LoVo (cell line): ENCODE measurements at places on chromosomes 12 and 14.

GRCh38 chr12:127711108-127711507, 555.9 kb upstream of the TMEM132C start:
- DNase-seq = no peak

GRCh38 chr12:14326699-14327098, 38.8 kb upstream of the ATF7IP start:
- DNase-seq = no peak

GRCh38 chr12:26878661-26879119, 45.7 kb upstream of the ITPR2 start:
- no peak for DNase-seq

DNA sequence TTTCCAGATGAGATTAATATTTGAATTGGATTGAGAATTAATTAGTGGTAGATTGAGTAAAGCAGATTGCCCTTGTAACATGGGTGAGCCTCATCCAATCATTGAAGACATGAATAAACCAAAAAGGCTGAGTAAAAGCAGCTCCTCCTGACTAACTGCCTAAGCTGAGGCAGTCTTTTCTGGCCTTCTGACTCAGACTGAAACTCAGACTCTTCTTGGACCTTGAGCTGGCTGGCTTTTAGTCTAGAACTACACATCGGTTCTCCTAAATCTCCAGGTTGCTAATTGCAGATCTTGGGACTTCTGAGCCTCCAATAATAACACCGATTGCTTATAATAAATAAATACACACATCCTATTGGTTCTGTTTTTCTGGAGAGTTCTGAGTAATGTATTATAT, 24.0 kb downstream of the FKBP11 start:
- no peak for DNase-seq

DNA sequence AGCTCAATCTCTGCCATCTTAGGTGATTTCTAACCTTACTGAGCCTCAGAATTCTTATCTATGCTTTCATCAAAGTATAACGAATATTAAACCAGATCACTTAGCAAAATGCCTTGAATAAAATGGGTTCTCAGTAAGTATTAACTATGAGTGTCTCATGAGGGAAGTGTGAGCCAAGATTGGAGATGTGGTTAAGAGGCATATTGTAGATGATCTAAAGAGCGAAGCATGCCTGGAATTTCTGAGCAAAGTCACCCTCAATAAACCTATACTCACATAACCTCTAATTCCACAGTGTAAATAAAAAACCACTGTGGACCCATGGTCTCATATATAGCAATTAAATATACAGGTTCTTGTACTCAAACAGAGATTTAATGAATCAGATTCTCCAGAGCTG, 193.1 kb upstream of the FSCB start:
- peak; percentile 16 for DNase-seq

- DNase-seq = no peak
These were observed 92.8 kb upstream of the ETV6 start for GRCh38 chr12:11556682-11557081.

DNA sequence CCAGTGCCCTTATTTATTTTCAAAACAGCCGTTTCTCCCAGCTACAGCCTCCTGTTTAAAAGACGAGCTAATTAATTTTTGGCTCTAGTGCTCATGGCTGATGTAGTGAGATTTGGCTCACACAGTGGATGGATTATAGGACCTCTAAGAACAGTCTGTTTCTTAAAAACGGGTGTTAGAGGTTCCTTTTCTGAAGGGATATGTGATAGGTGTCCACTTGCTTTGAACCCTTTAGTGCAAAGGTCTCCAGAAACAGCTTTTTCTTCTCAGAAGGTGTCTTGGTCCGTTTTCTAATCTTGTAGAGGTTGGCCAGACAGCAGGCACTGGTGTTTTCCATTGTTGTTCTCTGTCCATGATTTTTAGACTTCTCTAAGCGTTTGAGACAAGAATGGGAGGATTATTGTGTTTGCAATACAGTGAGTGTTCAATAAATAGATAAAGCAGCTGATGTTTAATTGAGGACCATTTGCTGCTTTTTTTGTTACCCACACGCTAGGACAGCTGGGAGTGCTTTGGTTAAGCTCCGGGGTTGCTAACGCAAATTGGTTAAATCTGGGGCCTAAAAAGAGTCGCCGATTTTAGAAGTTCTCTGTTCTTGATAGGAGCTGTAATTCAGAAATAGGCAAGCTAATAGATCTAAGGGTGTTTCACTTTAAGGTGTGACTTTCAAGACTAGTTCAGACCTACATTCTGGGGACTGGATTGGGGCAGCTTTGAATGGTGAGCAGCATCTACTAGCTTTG, 1.0 kb downstream of the BORCS5 start:
- no peak for DNase-seq

DNA sequence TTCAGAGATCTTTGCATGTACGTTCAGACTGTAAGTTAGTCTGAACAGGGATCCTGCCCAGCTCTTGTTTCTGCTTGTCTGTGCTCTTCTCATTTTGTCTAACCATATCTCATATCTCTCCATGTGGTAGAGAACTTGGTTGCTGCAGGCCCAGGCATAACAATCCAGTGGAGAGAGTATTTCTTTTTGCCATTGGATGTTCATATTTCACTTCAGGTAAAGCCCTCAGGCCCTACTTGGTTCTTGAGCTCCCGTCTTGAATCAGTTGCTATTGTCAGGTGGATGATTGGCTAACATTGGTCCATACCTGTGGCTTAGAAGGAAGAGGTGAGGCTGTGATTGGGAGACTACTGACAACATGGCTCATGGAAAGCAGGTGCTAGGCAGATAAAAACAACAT, 357.7 kb upstream of the FLRT2 start:
- DNase-seq = no peak

DNA sequence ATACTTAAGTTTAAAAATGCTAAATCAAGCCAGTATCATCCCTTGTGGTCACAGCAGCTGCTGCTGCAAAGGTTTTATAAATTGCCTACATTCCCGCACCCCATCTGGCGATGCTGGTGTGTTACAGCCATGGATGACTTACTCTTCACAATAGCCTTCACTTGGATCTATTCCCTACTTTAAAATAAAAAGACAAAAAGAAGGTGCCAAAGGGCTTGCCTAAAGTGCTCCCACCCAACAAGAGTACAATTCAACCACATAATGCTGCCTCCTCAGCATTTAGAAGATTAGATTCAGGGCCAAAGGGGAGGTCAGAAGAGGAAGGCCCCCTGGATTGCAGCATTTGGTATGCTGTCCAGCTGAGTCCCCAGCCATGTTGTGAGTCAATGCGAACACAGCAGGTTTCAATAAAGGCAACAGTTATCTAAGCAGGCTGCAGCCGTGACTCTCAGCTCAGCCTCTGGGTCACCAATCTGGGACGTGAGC, 176.1 kb downstream of the DAD1 start:
- DNase-seq = no peak

DNA sequence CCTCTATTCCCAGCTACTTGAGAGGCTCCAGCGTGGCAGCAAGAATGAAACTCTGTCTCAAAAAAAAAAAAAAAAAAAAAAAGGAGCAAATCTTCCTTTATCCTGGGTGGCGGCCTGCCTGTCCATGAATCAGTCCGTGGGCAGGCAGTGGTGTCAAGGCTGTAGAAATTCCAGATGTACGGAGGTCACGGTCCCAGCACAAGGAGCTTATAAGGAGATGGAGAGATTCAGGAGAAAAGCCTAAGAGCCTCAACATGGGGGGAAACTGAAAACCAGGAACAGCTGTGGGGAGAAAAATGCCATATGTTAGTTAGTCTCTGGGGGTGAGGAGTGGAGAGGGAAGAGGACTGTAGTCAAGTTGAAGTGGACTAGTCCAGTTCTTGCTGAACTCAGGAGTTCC, 130.5 kb upstream of the CRY1 start:
- no peak for DNase-seq

GRCh38 chr12:57124261-57124877, 3.9 kb upstream of the LRP1 start:
- peak; percentile 87 for DNase-seq

DNA sequence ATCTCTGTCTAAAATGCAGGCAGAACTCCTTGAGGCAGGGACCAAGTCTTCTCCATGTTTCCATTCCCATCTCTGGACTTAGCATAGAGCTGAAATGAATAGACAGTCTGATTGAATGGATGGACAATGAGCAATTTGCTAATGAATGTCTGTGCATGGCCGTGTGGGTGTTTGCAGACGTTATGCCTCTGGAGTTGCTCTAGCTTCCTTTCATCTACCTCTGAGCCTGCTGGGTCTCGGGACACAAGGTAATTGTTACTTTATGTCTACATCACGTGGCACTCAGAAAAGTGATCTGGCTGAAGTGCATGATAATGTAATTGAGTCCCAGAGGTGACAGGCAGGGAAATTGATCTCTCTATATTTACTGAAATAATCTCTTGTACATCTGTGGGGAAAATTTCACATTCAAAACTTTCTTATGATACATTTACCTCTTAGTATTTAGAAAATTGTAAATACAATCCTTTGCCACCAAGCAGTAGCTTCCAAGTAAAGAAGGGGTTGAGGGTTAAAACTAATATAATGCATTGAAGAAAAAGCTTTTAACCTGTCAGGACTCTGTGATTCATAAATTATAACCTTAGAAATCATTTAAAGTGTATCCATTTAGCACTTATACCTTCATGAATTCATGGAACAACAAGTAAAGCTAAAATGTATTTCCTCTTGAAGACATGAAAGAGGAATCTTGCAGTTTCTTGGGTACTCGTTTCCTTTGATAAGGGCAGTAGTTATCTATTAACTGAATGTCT, 424.1 kb downstream of the APAF1 start:
- no peak for DNase-seq

DNA sequence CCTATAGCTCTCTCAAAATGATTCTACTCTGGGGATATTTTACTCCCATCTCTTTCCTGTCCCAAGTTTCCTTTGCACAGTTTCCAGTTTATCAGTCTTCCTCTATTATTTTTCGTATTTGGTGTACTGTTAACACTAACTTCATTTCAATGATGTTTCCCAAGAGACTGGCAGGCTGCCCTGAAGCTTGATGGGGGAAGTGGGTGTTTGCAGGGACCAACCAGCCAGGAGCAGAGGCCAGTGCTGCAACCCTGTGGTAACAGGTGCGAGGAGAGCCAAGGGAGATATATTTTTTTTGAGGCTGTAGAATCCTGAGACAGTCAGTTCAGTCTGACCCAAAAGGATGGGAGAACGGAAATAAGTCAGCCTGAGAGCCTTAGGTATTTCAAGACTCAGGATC, 11.8 kb upstream of the CEBPE start:
- no peak for DNase-seq

GRCh38 chr14:33940561-33941011, 10.3 kb downstream of the EGLN3 start:
- no peak for DNase-seq

DNA sequence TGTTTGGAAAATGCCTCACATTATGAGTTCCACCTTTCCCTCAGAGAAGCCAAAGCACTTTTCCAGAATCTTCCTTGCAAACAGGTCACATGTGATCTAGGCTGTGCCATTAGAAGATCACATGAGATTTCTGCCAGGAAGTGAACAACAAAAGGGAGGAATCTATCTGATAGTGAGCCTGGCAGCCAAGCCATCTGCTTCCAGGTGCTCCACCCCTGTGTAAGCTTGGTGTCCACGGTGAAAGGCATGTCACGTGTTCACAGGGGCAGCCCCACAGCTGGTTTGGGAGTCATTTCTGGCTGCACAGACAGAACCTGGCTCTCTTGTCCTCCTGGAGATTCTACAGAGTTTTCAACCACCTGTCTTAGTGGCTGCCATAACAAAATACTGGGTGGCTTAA, 3.5 kb upstream of the KSR2 start:
- no peak for DNase-seq

DNA sequence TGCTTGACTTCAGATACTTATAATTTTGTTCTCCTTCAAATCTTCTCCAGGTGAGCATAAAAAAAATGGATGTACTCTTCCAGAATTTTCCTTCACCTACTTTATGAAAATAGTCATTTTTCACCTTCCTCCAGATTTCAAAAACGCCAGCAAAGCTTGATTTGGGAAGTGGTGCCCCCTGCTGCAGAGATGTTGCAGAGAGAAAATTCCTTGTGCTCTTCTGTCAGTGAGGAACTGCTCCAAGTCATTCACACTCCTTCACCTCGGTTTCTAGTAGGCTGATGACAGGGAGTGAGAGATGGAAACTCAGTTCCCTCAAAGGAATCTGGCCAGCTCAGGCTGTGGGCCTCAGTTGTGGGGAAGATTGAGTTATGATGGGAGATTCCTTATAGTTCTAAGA, 24.2 kb upstream of the RNASE3 start:
- DNase-seq = no peak

DNA sequence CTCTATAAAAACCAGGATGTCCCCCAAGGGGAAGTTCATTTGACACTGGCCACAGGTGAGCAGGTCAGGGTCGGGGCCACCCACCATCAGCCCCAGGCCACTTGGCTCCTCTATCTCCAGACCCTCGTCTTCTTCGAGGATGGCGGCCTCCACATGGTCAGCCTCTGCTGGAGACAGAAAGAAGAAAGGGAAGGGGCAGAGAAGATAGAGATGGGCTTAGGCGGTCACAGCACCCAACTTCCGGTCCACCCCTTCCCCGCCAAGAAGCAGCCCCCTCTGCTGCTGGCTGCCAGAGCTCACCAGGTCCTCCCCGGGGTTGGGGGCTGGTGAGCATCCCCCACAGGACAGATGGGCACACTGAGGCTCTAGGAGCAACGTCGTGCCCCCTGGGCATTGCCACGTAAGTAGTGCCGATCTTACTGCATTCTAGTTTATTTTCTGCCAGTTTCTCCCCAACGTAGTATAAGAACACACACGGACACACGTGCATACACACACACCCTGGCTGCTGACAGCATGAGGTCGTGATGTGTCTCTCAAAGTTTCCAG, 14.2 kb downstream of the BCL11B start:
- DNase-seq = no peak

- DNase-seq = no peak
These were observed 115.0 kb upstream of the EGLN3 start for GRCh38 chr14:34065690-34066391.

DNA sequence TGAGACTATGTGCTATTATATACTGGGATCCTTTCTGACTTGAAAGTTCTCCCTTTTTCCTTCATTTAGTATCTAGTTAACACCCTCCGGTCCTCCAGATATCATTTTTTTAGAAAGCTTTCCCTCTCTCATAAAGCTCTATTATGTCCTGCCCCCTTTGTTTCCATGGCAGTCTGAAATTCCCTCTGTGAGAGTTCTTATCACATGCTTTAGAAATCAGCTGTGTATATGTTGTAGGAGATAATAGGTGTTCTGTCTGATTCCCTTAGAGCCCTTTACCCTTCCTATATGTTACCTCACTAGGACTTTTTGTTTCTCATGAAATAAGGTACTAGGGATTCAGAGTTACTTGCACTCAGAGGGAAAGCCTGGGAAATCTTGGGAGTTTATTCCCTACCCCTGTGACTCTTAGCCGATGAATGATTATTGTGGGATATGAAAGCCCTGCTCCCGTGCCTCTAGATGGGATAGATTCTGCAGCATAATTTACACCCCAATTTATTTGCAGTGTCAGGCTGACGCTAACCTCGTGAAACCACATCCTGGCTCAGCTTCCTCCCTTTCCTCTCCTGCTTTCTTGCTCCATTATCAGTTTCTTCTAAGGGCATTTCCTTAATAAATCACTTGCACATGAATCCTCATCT, 448.4 kb downstream of the MDGA2 start:
- DNase-seq = no peak

GRCh38 chr12:13680916-13681315, 300.5 kb downstream of the GRIN2B start:
- DNase-seq = no peak
